Fibroblast of gingiva (primary cell): ENCODE measurements at places on chromosomes 5 and 9.

DNA sequence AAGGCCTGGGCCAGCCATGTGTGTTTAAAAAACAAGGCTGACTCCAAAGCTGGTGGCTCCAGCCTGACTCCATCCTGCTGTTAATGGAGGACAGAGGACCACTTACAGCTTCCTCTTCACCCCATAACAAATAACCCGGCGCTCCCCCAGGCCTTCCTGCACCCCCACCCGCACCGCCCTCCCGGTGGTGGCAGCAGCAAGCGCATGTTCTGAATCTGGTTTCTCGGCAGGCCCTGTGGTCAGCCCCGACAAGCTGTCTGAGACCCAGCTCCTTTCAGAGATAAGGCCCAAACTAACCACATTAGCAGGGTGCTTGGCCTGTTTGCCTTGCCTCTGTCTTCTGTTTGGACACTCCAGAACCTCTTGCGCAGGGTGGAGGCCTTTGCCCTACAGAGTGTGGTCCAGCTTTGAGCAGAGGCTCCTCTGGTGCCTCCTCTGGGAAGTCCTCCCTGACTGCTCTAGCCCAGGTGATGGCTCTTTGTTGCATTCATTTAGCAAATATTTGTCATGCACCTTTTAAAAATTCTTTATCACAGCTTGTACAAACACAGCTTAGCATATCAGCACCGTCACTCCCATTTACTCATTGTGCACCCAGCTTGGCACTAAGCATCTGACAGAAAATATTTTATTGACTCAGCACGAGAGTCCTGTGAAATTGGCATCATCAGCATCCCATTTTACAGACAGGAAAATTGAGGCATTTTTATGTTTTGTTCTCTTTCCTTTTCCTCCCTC, 78.4 kb downstream of the NDFIP1 start:
- no peak for DNase-seq

DNA sequence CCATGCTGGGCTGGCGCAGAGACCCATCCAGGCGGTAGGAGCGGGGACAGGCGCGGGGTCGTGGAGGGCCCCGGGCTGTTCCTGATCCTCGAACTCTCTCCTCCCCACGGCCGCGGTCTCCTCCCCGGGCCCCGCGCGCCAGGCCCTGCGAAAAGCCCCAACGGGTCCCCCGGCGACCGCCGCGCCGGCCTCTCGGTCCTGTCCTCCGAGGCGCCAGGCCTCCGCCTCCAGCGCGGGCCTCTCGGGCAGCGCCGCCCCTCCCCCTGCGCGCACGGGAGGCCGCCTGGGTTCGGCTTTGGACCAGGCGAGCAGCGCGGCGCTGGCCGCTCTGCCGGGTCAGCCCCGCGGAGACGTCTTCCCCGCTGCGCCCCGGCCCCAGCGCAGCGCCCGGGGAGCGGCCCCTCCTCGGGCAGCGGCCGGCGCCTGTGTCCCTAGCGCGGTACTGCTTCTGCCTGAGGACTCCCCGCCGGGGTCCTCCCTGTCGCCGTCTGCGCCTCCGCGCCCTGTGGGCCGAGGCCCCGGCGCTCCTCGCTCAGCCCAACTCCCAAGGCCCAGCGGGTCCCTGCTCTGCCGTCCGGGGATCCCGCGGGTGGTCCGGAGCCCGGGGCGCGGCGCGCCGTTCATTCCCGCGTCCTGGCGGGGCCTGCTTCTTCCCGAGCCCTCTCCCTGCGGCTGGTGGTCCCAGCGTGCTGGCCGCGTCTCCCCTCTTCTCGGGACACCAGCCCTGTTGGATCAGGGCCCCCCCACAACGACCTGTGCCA, 13.4 kb downstream of the COL23A1 start:
- no peak for DNase-seq

DNA sequence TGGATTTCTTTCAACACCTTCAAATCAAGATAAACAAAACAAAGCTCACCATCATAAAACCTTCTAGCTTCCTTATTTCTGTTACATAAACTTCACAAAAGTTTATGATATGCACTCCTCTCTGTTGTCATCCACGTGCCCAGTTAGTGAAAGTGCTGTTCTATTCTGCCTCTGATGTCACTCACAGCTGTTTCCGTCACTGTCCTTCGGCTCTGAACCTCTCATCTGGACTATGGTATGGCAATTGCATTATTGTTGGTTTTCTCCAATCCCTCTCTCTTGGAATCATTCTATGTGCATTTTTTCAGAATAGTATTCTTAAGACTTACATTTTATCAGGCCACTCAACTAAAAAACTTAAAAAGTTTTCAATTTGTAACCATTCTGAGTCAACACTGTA, 264.2 kb upstream of the DAPK1 start:
- DNase-seq: no peak

DNA sequence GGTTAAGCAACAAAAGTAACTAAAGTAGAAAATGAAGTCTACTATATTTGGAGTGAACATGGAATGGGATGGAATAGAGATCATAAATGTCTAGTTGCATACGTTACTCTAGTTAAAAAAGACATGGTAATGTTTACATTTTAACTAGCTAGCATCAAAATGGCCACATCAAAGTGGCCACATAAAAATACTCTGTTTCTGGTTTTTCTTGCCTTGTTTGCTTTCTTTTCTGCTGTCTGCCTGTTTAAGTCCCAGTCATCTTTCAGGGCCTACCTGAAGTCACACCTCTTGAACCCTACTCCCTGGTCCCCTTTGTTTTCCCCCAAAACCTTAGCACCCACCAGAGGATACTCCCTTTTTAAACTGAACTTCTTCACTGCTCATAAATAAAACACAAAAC, 6.4 kb upstream of the KIF2A start:
- DNase-seq: no peak

- DNase-seq: peak; percentile 16
Observed at GRCh38 chr5:42840842-42841567, 29.3 kb upstream of the SELENOP start.

- peak; percentile 3 for DNase-seq
Observed at GRCh38 chr9:75033791-75034473, 5.8 kb upstream of the CARNMT1 start.

GRCh38 chr5:1851290-1851934, 31.3 kb downstream of the IRX4 start:
- no peak for DNase-seq

GRCh38 chr5:68369457-68370125, 154.0 kb downstream of the PIK3R1 start:
- no peak for DNase-seq

- no peak for DNase-seq
Observed at GRCh38 chr9:35867538-35867937, 2.7 kb downstream of the OR13J1 start.

GRCh38 chr9:107487521-107488374, 1.8 kb downstream of the KLF4 start:
- peak; percentile 72 for DNase-seq

DNA sequence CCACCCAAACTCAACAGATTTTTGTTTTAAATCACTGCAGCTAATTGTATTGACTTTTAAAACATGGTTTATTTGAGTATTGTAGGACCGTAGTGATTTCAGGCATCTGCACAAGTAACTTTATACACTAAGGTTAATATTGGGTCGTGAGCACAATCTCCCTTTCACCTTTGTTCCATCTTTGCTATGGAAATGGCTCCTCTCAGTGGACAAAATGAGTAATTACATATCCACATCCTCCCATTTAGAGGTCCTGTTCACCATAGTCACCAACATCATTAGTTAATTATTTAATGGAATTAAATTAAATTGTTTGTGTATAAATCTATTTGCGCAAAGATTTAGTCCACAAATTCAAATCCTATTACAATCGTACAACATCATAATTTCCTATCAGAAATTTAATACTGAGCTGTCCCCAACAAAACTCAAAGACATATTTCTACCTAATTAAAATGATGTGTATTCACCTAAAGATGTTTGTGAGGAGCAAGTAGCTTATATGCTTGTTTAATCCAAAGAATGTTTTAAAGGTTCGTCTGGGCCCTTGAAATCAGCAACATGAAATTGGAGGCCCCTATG, 173.0 kb upstream of the DAPK1 start:
- DNase-seq: peak; percentile 66

DNA sequence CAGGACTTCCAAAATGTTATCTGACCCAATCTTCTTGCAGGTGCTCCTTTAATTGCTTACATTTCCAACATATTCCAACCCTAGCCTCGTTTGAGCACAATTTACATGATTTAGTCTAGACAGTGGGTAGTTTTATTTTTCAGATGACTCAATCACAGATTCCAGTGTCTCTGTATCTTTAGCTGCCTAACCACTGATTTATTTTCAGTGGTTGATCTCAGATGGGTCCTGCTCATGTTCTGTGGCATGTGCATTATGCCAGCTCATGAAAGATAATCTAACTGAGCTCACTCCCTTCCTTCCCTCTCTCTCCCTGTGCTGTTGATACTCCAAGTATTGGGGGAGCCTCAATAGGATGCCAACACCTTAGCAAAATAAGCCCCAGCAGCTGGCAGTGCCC, 106.1 kb upstream of the ICE1 start:
- DNase-seq: no peak

GRCh38 chr9:70285246-70285645, 26.5 kb downstream of the SMC5 start:
- peak; percentile 49 for DNase-seq

DNA sequence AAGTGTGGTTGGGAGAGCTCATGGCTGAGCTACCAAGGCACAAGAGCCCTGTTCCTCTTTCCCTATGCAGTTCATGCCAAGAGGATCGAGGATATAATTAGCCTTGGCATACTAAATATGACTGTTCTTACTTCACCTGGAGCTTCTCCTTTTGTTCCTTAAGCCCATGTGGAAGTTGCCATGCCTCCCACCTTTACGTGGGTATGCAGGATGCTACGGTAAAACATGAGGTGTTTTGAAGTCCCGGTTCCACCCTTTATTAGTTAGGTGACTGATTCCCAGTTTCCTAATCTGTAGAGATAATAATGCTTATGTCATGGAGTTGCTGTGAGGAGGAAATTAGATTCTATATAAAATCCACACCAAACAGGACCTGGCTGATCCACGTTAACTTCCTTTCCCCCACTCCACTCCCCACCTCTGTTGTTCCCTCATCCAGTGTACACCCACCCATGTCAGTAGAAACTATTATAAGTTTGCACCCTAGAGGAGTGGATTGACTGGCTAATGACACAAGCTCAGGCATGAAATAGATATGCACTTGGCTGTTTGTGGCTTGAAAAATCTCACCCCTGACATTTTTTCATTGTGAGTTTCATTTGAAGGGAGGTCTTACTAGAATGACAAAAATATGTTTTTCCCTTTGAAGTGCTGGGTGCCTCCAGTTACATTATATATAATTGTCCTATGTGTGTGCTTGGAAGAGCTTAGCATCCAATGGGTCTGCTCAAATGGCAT, 36.8 kb upstream of the SHOC1 start:
- no peak for DNase-seq

- peak; percentile 33 for DNase-seq
Observed at GRCh38 chr5:74530326-74531050, 110.0 kb downstream of the ENC1 start.

GRCh38 chr5:40716000-40716399, 36.3 kb downstream of the PTGER4 start:
- peak; percentile 9 for DNase-seq

DNA sequence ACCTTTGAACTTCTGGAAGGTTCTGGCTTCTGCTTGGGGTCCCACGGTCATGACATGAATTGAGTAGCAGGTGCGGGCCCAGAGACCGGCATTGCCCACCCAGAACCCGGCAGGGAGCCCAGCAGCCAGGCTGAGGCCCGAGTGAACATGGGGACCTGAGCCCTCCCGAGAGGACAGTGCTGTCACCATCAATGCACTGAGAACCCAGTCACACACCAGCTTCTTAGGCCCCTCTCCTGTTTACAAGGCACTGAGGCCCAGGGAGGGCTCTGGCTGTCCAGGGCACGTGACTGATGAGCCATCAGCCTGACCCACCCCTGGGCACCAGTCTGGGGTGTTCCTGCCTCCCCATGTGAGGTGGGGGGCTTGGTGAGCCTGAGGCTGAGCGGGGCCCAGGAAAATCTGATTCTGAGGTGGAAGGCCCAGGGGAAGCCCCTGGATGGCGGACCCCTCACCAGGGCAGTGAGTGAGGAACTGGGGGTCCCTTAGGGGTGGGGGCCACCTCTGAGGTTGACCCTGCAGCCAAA, 60.3 kb upstream of the RNU6ATAC start:
- DNase-seq: no peak

GRCh38 chr5:61321669-61322068, 10.4 kb upstream of the ZSWIM6 start:
- DNase-seq: no peak

- no peak for DNase-seq
Observed at GRCh38 chr5:158013303-158013702, 154.4 kb upstream of the CLINT1 start.

DNA sequence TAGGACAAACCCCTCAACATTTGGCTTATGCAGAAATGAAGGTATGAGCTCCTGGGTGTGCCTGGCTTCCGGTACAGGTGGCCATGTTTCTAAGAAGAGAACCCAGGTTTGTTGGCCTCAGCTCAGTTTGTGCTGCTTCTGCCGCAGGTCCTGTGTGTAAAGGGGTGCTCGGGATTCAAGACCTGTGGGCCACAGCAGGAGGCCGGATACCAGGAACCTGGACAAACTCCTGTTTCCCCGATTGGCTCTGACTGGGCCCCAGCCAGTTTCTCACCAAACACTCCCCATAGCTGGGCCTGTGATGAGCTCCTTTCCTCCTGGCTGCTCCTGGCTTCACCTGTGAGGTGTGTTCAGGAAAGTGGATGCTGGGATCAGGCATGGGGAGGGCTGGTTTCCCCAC, 271.2 kb upstream of the IRX2 start:
- no peak for DNase-seq

DNA sequence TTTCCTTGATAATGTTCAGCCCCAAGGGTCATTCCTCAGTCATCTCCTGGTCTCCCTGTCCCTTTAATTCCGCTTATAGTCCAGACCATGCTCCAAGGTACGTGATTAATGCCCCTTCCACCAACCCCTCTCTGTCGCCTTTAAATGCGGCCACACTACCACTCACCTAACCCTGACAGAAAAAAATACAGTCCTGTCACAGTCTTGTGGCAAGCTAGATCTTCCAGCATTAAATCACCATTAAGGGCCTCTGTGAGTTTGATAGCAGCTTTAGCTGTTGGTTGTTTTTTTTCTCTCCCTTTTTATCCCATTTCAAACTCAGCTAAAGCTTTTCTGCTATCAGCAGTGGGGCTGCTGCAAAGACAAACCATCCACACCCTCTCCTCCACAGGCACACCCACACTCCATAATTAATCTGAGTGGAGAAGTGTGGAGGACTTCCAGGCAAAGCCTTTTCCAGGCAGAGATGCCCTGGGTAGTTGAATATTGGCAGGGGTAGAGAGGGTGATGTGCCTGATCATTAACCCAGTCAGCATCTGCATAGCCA, 522.7 kb upstream of the CLINT1 start:
- no peak for DNase-seq

GRCh38 chr9:111298731-111299598, 31.1 kb downstream of the OR2K2 start:
- DNase-seq: peak; percentile 92
